Breast epithelium (tissue), 4 donors: ENCODE measurements at places on chromosomes 3 and 15. TPM values are rescaled to one million over a fixed set of nuclear protein-coding genes. Genes with fewer than 3 reads are reported as not detected.
A peak's percentile ranks its signal among the peaks of the same experiment; 100 is the strongest.

- no peak overlapping the region for H3K27ac ChIP-seq
- no peak for DNase-seq
- no peaks in the 10 kb centered on the region for H3K4me1 ChIP-seq
- H3K36me3 ChIP-seq, result no peaks in the 10 kb centered on the region
These were observed 129.4 kb downstream of the PLD1 start for GRCh38 chr3:171680726-171681411.

GRCh38 chr3:133007601-133008000 is 30.6 kb upstream of the TMEM108 start:
- no peak for DNase-seq
- no peaks in the 10 kb centered on the region for H3K27me3 ChIP-seq
- H3K4me1 ChIP-seq, result no peaks in the 10 kb centered on the region
- H3K36me3 ChIP-seq, result no peaks in the 10 kb centered on the region

The C3orf52 gene
- 8.5 TPM for total RNA-seq

GRCh38 chr3:71806736-71807135 is 21.8 kb upstream of the PROK2 start:
- H3K4me1 ChIP-seq, result no peaks in the 10 kb centered on the region
- DNase-seq, result no peak
- H3K36me3 ChIP-seq, result no peaks in the 10 kb centered on the region

The CALML4 gene
- total RNA-seq, result 7.9 TPM

GRCh38 chr3:101853982-101854381 is 4.7 kb downstream of the NFKBIZ start:
- no peaks in the 10 kb centered on the region for H3K27me3 ChIP-seq
- H3K36me3 ChIP-seq, result peaks cover 10% of the 10 kb centered on the region
- H3K27ac ChIP-seq, result peak overlapping the region; percentile 71
- H3K4me3 ChIP-seq, result no peak overlapping the region
- no peaks in the 10 kb centered on the region for H3K4me1 ChIP-seq

- H3K4me3 ChIP-seq, result no peak overlapping the region
- no peaks in the 10 kb centered on the region for H3K27me3 ChIP-seq
- no peak for DNase-seq
These were observed 415.1 kb upstream of the NECTIN3 start for GRCh38 chr3:110656394-110657025.

The SNAPC5 gene
- 26.9 TPM for total RNA-seq

The VGLL3 gene
- total RNA-seq, result 48.5 TPM

GRCh38 chr3:45962033-45962432 is 18.8 kb downstream of the CXCR6 start:
- no peak for DNase-seq
- no peak overlapping the region for H3K27ac ChIP-seq
- H3K36me3 ChIP-seq, result peaks cover 23% of the 10 kb centered on the region

The CLDN11 gene
- total RNA-seq, result 28.8 TPM

The KIF23 gene
- 6.4 TPM for total RNA-seq
